ENCODE measurements at places on chromosomes 16 and 17.

- DNase-seq: no peak
Measured at GRCh38 chr16:27310576-27311447, 3.0 kb upstream of the IL4R start.

GRCh38 chr17:9237661-9238301, 216.5 kb downstream of the NTN1 start:
- no peak for DNase-seq

DNA sequence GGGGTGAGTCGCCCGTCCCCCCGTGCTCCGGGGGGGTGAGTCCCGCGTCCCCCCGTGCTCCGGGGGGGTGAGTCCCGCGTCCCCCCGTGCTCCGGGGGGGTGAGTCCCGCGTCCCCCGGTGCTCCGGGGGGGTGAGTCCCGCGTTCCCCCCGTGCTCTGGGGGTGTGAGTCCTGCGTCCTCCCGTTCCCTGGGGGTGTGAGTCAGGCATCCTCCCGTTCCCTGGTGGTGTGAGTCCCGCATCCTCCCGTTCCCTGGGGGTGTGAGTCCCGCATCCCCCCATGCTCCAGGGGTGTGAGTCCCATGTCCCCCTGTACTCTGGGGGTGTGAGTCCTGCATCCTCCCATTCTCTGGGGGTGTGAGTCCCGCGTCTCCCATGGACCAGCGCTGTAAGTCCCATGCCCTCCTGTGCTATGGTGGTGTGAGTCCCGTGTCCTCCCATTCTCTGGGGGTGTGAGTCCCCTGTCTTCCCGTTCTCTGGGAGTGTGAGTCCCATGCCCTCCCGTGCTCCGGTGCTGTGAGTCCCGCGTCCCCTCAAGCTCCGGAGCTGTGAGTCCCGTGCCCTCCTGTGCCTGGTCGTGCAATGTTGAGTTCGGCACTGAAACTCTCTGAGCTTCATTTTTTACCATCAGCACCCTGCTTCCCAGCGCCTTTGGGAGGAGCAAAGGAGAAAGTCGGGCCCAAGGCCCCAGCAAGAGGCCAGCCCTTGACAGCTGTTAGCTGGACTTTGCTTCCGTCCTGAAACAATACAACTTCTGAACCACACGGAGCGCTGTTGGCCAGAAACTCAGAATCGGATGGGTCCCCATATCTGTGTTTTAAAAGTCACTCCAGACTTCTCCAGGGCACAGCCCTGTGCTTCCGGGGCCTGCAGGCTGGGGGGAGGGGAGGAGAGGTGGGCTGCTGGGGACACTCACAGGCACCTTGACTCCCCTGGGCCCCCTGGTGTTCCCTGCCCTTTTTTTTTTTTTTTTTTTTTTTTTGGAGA, 11.5 kb upstream of the ZC3H18 start:
- peak; percentile 31 for DNase-seq

GRCh38 chr16:22423716-22424115, 49.3 kb upstream of the CDR2 start:
- DNase-seq: no peak

DNA sequence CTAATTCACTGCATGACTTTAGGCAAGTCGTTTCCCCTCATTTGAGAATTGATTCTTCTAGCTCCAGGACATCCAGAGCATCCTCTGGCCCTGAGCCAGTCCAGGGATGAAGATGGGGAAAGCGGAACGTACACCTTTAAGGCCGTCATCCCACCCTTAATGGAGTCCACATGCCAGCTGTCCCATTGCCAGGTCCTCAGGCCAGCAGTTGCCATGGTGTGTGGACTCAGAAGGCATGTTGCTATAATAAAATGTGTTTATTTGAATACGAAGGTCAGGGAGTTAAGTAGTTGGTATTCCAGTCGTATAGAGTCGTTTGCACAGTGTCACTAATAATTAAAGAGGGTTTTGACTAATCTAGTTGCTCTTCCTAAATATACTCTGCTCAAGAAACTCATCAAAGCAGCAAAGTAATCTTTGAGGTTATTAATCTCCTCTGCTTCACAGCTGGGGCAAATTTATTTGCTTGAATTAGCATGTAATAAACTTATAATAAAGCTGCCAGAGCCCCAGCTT, 30.4 kb downstream of the CCDC182 start:
- peak; percentile 53 for DNase-seq
